ENCODE measurements at places on chromosomes 11 and 22.

GRCh38 chr11:2795491-2795991 is 90.0 kb downstream of the CDKN1C start:
- DNase-seq: no peak

- DNase-seq: peak; percentile 81
Measured at GRCh38 chr11:119206511-119207414, 624 bp downstream of the CBL start.

GRCh38 chr11:48002561-48002960 is 22.2 kb downstream of the PTPRJ start:
- DNase-seq: no peak

GRCh38 chr11:40190294-40190693 is 1269.2 kb downstream of the LRRC4C start:
- DNase-seq: no peak

DNA sequence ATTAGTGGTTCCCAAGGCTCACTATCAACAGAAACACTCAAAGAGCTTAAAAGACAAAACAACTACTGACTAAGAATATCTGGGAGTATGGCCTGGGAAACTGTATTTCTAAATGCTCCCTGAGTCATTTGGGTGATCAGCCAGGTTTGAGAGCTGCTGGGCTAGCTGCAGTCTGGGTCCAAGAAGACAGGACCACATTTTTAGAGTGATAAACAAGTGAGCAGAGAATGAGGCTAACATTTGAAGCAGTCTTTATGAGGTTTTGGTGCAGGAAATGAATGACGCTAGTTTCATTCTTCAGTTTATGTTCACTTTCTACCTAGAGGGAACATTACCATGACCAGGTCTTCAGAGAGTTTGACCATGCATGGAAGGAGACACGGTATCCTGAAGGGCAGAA is 97.7 kb downstream of the TEAD1 start:
- DNase-seq: no peak

DNA sequence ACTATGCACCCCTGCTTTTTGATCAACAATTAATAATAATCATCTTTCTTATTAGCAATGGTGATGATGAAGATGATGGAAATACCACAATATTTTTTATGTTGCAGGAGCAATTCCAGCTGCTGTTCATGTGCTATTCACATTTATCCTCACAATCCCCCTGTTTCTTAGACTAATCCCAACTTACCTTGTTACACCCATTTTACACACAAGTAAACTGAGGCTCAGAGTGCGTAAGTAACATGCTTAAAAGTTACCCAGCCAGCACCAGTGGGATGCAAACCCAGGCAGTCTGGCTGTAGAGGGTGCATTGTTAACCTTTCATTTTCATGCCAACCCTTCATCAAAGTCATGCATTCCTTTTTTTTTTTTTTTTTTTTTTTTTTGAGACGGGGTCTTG is 1.6 kb upstream of the CRYBA4 start:
- DNase-seq: no peak

- DNase-seq: peak; percentile 47
Measured at GRCh38 chr22:50274311-50274710, 4.1 kb upstream of the MAPK11 start.

DNA sequence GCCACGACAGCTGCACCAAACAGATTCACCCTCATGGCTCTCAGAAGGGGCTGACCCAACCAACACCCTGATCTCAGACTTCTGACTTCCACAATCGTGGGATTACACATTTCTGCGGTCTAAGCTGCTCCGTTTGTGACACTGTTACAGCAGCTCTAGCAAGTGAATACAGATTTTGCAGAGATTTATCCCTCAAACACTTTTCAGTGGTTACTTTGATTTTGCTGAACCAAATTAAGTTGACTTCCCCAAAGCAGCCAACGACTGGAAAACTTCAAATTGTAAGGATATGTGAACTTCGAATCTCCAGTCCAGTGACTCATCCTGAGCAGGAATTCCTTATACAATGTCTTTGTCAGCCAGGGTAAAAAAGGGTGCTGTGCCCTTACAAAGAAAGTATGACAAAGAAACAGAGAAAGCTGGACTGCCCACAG is 14.8 kb upstream of the INCENP start:
- no peak for DNase-seq

- no peak for DNase-seq
Measured at GRCh38 chr11:121117788-121118187, 16.7 kb downstream of the TECTA start.

GRCh38 chr22:40898850-40899357 is 37.0 kb upstream of the DNAJB7 start:
- no peak for DNase-seq

- DNase-seq: no peak
Measured at GRCh38 chr22:49522582-49523373, 304.9 kb downstream of the BRD1 start.

DNA sequence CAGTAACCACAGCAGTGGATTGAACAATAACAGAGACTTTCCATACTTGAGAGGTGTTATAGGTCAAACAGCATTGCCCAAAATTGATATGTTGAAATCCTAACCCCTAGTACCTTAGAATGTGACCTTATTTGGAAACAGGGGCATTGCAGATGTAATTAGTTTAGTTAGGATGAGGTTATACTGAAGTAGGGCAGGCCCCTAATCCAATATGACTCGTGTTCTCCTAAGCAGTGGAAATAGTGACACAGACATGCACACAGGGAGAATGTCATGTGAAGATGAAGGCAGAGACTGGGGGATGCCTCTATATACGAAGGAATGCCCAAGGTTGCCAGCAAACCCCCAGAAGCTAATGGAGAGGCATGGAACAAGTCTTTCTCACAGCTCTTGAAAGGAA is 270.5 kb downstream of the TENM4 start:
- DNase-seq: no peak

DNA sequence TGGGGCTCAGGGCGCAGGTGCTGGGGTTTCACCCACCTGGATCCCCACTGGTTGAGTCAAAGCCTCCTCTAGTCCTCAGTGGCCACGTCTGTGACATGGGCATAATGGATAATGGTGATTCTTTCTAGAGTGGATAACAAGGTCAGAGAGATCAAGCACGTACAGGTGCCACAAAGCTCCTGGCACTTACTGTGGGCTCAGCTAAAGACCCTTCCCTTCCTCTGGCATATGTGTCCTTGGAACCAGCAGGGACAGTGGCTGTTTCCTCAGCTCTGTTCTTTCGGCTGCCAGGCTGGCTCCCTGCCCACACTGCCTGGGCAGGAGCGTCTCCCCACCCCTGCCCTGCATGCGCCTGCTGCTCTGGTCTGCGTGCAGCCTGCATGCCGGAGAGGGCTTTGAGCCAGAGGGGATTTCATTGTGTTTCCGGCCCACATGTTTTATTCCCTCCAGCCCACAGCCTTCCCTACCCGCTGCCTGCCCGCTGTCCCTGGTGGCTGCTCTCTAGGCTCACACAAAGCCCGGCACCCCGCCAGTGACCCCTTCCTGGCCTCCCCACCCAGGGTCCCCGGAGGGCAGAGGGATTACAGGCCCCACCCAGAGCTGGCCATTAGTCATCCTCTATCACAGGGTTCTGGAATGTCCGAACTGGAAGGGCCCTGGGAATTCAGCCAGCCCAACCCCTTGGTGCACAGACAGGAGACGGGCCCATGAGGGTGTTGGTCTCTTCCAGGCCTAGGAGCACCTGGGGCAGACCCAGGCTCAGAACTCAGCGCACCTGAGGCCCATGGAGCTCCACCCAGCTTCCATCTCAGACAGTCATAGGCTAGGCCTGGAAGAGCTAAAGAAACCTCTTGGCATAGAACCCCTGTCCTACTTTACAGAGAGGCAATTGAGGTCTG is 55.3 kb upstream of the GCAT start:
- no peak for DNase-seq

DNA sequence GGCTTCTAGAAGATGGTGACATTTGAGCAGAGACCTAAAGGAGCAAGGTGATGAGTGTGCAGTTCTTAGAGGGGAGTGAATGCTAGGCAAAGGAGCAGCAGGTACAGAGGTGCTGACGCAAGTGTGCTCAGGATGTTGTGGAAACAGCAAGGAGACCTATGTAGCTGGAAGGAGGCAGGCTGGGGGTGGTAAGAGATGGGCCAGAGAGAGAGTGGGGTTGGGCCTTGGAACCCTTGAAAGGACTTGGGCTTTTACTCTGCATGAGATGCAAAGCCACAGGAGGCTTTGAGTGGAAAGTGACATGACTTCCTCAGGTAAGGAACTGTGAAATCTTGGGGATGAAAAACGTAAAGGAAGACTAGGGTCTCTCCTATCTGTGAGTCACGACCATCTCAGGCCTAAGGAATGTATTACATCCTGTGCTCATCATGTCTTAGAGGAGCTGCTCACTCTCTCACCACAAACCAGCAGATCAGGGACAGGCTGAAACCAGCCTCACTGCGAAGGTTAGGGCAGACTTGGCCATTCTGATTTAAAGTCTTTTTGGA is 65.4 kb downstream of the MICAL2 start:
- no peak for DNase-seq

GRCh38 chr22:36077271-36077670 is 48.6 kb upstream of the RBFOX2 start:
- DNase-seq: no peak

DNA sequence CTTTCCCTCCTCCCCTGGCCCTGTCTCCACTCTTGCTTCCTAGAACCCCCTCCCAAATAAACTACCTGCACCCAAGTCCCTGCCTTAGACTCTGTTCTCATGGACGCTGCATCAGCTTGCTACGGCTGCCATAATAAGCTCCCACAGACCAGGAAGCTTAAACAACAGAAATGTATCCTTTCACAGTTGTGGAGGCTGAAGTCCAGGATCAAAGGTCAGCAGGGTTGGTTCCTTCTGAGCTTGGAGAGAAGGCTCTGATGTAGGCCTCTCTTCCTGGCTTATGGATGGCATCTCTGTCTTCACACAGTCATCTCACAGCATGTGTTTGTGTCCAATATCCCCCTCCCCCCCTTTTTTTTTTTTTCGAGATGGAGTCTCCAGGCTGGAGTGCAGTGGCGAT is 23.4 kb downstream of the CBX7 start:
- no peak for DNase-seq

DNA sequence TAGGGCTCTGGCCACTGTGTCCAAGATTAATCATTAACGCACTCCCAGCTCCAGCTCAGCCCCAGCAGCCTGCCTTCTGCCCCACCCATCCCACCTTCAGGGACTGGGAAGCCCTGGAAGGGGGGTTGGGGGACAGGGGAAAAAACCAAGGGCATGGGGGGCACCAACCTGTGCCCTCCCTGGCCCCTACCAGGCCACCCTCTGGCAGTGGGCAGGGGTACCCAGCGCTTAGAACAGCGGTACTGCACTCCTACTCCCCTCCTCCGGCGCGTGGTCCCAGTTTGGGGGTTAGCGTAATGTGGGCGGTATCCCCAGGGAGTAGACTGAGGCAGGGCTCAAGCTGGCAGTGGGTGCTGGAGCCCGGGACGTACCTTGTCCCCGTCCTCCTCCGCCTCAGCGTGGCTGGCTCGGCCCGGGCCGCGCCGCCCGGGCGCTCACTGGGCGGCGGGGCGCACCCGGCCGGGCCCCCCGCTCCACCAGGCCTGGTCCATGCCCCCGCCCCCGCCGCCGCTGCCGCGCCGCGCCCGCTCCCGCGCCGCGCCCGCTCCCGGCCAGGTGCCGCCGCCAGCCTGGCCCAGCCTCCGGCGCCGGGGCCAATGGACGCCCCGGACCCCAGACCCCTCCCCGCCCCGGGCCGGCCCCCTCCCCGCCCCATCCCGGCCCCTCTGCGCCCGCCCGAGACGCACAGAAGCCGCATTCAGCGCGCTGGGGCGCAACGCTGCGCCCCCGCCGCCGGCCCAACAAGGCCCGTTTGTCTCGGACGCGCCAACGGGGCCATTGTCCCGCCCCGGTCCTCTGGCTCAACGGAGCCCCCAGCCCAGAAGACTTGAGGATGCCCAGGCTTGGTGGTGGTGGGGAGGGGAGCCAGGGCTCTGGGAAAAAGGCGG is at the start of gene GAL3ST1:
GAL3ST1 (minus strand) TSS at position 571 of the 887 bp plus-strand sequence. CDS start 17,273 bp downstream, outside the sequence.
- DNase-seq: peak; percentile 66

Data from nephron progenitor cell (in vitro differentiated cells).